ENCODE measurements at places on chromosomes 6 and 20.

DNA sequence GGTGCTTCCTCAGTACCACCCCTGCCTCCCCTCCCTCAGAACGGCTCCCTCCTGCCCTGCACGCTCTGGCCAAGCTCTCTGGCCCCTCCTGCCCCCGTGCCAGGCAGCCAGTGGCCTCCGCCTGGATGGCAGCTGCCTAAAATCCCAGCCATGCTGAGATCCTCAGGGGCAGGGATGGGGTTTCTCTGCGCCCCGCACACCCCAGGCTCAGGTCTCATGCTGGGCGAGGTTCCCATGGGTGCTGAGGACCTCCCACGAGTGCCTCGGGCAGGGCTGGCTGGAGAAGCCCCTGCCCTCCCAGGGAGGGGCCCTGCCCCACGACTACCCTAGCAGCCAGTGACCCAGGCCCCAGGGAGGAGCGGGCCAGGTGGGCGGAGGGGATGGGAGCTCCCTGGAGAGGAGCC is 2.7 kb downstream of the PTK6 start:
- no peak for DNase-seq

DNA sequence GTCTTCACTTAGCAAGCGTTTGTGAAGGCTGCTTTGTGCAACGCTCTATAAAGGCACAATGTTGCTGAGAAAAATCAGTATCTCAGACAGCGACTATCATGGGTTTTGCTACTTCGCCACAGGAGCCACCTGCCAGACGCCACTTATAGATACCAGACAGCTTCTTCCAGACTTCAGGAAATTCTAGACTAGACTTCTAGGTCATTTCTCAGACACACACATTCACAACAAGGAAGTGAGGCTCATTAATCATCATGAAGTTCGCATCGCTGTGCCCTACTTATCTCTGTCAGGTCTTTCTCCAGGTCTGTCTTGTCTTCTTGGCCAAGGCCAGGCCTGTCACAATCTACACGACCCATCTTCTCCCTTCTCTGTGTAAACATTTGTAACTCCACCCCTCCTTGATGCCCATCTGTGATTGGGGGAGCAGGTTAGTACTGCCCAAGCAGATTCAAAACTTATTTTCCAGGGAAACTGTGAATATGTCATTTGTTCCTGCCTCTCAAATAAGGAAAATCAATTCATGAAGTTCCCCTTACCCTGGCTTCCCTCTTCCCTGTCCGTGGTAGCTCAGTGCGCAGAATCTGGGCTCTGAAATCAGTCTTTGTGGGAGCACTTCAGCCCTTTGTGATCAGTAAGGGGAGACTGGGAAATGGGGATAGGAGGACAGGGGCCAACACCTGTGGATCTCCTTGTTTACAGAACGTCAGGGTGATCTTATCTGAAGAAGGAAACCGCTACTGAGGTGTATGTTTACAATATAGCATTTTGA is 115.5 kb downstream of the TNFAIP3 start:
- no peak for DNase-seq

- peak; percentile 2 for DNase-seq
Observed at GRCh38 chr20:20321134-20321533, 46.8 kb upstream of the INSM1 start.

- no peak for DNase-seq
Observed at GRCh38 chr20:38402816-38403215, 32.3 kb downstream of the SNHG17 start.

DNA sequence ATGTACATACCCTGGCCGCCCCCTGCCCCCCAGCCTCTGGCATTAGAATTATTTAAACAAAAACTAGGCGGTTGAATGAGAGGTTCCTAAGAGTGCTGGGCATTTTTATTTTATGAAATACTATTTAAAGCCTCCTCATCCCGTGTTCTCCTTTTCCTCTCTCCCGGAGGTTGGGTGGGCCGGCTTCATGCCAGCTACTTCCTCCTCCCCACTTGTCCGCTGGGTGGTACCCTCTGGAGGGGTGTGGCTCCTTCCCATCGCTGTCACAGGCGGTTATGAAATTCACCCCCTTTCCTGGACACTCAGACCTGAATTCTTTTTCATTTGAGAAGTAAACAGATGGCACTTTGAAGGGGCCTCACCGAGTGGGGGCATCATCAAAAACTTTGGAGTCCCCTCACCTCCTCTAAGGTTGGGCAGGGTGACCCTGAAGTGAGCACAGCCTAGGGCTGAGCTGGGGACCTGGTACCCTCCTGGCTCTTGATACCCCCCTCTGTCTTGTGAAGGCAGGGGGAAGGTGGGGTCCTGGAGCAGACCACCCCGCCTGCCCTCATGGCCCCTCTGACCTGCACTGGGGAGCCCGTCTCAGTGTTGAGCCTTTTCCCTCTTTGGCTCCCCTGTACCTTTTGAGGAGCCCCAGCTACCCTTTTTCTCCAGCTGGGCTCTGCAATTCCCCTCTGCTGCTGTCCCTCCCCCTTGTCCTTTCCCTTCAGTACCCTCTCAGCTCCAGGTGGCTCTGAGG is 7.6 kb downstream of the CDKN1A start:
- DNase-seq, result no peak

- no peak for DNase-seq
Observed at GRCh38 chr6:31705931-31706330, 735 bp upstream of the LY6G6F start.

DNA sequence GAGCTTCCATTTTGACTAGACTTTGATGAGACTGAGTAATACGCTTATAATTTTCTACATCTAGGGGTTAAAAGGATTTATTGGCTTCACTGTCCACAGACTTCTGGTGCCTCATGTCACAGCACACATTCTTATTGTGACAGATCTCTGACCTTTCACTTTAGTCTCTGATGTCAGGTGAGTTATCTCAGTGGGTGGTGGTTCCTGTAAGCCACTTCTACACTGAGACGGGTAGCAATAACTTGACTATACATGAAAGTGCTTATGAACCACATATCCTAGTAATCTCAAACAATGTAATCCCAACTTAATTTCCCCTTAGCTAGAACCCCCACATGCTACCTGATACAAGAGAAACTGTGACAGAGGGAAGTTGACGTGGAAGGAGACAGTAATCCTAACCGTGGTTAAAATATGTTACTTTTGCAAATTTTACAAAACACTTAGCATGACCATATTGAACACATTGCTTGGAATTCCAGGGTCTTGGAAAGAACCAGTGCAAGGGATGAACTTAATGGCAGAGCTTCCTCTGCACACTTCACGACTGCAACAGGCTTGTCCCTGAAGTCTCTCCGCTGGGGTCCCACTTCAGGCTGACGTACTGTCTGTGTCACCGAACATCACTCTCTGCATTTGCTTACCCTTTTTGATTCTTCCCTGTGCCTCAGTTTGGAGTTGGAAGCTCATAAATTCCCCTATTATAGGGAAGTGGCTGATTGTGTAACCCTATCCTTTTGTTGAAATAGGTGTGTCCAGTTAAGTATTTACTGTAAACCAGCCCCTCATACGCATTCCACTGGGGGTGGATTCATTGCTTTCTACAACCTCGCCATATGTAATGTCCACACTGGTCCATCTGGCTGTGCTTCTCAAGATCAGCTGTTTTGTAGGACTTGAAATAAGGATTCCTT is 6.4 kb upstream of the TRIM40 start:
- no peak for DNase-seq

DNA sequence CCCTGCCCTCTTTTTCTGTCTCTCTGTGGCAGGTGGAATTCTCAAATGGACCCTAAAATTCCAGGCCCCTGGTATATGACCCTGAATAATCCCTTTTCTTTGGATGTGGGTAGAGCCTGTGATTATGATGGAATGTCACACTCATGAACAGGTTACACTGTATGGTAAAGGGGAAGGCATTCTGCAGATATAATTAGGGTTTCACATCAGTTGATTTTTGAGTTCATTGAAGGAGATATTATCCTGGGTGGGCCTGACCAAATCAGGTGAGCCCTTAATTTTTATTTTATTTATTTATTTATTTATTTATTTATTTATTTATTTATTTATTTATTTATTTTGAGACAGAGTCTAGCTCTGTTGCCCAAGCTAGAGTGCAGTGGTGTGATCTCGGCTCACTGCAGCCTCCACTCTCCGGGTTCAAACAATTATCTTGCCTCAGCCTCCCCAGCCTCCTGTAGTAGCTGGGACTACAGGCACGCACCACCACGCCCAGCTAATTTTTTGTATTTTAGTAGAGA is 13.7 kb upstream of the STMND1 start:
- no peak for DNase-seq

- DNase-seq, result no peak
Observed at GRCh38 chr6:1491591-1492319, 102.4 kb downstream of the FOXF2 start.

- DNase-seq, result no peak
Observed at GRCh38 chr6:103175056-103175455, 1684.7 kb downstream of the HACE1 start.

- DNase-seq, result no peak
Observed at GRCh38 chr6:139547804-139548203, 173.4 kb upstream of the CITED2 start.

GRCh38 chr20:54107600-54108325 is 37.4 kb upstream of the BCAS1 start:
- DNase-seq, result no peak

DNA sequence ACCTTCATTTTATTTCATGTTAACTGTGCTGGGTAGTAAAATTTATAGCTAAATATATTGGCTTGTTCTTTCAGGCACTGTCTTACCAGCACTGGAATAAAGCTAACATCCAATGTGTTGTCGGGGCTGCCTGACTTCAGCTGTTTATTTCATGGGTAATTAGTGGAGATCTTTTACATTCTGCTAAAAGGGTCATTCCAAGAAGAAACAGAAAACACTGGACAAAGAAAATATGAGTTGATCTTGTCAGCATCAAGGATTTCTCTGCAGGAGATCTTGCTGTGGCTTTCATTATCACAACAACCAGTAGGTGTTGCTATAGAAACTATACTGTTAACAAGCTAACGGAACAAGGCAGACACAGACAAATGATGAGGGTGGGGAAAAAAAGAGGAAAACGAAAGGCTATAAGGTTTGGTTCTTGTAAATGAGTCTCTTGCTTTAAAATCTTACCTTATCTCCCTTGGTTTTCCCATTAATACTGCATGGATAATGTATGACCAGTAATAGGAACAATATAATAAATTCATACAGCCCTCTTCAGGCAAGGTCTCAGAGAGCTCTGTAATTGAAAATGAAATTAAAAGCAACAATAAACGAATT is 206.8 kb downstream of the SIM1 start:
- DNase-seq, result peak; percentile 57

- DNase-seq, result no peak
Observed at GRCh38 chr6:30862156-30862875, 22.0 kb upstream of the DDR1 start.

GRCh38 chr20:37885593-37886503 is 17.1 kb upstream of the VSTM2L start:
- no peak for DNase-seq

DNA sequence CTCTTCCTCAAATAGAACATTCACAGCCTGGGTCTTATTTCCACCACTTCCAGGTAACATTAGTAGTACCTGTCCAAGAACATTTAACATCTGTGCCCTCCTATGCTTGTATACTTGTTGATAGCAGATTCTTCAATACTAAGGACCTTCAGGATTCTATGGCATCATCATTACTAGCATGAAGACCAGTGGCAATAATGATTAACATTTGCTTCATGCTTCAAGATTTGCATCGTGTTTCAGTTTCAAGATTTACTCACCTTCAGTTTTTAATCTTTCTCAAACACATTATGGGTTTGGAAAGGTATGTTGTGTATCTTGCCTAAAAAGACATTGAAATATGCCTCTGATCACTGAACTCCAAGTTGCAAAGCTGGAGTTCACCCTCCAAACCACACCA is 412.8 kb upstream of the NRSN1 start:
- DNase-seq, result no peak

- DNase-seq, result no peak
Observed at GRCh38 chr20:56467968-56468315, 485 bp upstream of the RTF2 start.

- DNase-seq, result no peak
Observed at GRCh38 chr20:23461180-23461579, 8.5 kb upstream of the CST11 start.

- no peak for DNase-seq
Observed at GRCh38 chr6:165900970-165901369, 237.9 kb upstream of the PDE10A start.

DNA sequence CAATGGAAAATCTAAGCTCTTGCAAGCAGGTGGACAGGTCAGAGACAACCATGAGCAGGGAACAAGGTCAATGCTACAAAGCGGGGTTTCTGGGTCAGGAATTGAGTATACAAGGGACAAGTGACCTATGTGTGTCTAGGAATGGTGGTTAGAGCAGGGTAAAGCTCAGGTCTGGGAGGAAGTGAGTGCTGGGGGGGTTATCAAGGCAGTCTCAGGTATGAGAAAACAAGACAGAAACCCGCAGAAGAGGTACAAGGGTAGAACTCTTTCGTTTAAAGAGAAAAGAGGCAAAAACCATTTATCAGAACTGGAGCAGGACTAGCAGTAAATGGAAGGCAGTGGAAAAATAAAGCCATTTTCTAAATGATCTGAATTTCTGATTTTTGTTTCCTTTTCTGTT is 298.4 kb downstream of the ALDH8A1 start:
- DNase-seq, result no peak

GRCh38 chr6:163728442-163729126 is 314.1 kb downstream of the QKI start:
- no peak for DNase-seq

DNA sequence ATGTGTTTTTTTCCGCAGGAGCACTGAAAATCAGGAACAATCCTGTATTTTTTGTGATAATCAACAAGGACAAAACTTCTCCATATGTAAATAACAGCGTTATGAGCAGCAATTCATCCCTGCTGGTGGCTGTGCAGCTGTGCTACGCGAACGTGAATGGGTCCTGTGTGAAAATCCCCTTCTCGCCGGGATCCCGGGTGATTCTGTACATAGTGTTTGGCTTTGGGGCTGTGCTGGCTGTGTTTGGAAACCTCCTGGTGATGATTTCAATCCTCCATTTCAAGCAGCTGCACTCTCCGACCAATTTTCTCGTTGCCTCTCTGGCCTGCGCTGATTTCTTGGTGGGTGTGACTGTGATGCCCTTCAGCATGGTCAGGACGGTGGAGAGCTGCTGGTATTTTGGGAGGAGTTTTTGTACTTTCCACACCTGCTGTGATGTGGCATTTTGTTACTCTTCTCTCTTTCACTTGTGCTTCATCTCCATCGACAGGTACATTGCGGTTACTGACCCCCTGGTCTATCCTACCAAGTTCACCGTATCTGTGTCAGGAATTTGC is at the start of gene TAAR6:
TAAR6 (plus strand) TSS at position 102 of the 557 bp plus-strand sequence; CDS start at position 102, 0 bp downstream.
- DNase-seq, result no peak

GRCh38 chr20:62676976-62677375 is 31.7 kb upstream of the NTSR1 start:
- DNase-seq, result no peak

DNA sequence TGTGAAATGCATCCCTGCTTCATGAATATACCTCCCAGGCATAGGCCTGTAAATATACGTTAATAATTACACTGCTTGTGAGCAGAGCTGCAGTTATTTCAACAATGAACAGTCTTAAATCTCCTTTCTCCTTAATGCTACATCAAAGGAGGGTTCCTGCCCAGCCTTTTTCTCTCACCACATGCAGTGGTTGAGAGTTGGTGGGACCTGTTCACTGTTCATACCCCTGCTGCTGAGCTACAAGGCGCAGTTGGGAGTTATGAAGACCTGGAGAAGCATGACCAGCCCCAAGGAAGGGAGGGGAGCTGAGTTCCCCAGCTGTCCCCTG is 111.9 kb upstream of the FOXQ1 start:
- no peak for DNase-seq
